ENCODE measurements at places on chromosomes 2 and 18.

DNA sequence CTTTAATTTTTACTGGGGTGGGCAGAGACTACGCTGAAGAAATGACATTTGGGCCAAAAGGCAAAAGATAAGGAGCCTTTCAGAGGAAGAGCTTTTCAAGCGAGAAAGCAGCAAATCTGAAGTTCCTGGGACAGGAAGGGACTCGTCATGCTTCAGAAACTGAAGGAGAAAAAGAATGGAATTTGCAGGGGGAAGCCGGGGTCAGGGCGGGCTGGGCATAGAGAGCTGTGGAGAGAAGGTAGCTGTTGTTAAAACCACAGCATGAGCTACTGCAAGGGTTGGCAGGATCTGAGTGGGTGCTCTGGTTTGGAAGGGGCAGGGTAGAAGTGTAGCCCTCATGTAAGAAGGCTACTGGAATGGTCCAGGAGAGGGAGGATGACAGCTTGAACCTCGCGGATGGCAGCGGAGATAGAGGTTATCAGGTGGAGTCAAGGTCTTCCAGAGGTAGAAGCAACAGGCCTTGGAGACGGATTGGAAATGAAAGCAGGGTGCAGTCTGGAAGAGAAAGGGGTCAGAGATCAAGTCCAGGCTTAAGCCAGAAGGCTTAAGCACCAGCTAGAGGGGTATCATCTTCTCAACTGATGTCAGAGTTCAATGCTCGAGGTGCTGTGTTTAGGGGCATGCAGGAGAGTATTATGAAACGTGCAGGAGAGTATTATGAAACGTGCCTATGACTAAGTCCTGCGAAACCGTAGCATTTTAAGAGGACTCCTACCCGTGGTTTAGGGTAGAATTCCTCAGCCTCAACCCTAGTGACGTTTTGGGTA is 18.9 kb downstream of the ATP8B1 start:
- DNase-seq, result no peak

DNA sequence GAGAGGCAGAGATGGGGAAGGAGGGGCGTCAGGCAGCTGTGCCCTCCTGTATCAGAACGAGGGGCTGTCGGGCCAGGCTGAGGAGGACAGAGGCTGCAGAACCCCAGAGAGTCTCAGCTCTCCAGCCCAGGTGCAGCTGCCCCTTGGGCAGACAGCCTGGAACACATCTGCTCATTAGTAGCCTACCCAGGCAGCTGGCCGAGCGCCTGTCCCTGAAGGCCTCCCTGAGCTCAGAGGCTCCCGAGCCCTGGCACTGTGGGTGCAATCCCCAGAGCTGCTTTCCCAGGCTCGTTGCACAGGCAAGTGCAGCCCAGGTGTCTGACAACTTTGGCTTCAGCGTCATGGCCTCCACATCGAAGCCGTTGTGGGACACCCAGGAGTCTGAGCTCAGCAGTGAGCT is 13.1 kb upstream of the TMEM185B start:
- no peak for DNase-seq

- DNase-seq, result no peak
Measured at GRCh38 chr2:26011609-26011989, 22.3 kb upstream of the RAB10 start.

GRCh38 chr2:138058427-138058826 is 94.2 kb downstream of the HNMT start:
- DNase-seq, result no peak

DNA sequence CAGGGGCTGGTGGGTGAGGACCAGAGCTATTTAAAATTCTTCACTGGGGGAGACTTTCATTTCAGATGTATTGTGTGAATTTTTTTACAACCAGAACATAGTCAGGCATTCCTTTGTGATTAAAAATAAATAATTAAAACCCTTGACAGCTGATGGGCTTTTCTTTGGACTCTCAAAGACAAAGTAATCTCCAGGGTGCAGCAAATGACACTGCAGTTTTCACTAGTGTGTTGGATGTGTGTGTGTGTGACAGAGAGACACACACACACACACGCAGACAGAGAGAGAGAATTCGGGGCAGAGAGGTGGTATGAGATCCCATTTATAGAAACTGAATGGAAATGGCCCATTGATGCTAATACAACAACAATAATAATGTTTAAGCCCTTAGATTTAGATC is 10.3 kb upstream of the GALNT14 start:
- DNase-seq, result no peak

- no peak for DNase-seq
Measured at GRCh38 chr2:21142149-21142548, 18.4 kb downstream of the TDRD15 start.

- no peak for DNase-seq
Measured at GRCh38 chr2:160931531-160931930, 228.7 kb upstream of the TANK start.

DNA sequence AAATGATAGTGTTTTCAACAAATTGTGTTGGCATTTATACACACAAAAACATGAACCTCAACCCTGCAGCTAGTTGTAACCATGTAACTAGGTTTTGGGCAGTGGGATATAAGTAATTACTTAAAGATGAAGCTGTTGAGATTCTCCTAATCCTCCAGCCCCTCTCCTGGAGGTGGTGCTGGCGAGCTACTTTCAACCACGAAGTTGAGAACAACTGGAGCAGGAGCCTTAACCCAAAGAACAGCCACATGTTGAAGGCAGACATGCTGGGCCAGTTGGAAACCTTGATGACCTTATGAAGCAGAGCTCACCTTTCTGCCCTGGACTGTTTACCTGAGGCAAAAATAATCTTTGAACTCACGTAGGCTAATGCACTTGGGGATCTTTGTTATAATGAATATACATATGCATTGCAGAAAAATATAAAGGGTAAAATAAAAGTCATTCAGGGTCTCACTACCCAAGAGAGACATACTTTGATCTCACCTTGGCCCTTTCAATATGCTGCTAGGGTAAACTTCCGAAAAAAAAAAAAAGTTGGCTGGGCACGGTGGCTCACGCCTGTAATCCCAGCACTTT is 89.6 kb upstream of the NPAS2 start:
- DNase-seq, result no peak
